ENCODE measurements at places on chromosomes 2 and 18.

GRCh38 chr2:235066490-235066889, 114.7 kb downstream of the SH3BP4 start:
- DNase-seq = no peak

GRCh38 chr2:30956995-30957394, 149.7 kb upstream of the CAPN13 start:
- DNase-seq = no peak

DNA sequence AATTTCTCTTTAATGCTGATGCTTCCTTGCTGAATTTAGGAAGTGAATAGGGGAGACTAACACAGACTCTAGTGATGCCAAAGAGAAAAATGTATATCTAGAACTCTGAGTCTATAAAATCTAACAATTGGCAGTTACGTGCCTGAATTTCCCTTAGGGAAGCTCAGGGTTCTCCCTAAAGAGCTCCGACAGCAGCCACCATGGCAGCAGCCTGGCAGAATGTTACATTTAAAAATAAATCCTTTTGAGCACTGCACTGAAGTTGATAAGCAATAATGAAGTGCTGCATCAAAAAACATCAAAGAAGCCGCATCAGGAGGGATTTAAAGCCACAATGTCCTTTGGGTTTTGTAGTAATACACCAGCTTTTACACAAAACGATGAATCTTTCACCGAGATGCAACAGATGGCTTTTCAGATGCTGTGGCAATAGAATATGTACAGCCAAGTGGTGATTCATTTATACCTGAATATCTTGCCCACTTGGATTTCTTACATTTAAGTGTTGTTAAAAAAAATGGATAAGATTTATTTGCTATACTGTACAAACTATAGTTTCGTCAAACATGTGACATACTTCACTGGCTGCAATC, 291.2 kb upstream of the SESTD1 start:
- DNase-seq = no peak

DNA sequence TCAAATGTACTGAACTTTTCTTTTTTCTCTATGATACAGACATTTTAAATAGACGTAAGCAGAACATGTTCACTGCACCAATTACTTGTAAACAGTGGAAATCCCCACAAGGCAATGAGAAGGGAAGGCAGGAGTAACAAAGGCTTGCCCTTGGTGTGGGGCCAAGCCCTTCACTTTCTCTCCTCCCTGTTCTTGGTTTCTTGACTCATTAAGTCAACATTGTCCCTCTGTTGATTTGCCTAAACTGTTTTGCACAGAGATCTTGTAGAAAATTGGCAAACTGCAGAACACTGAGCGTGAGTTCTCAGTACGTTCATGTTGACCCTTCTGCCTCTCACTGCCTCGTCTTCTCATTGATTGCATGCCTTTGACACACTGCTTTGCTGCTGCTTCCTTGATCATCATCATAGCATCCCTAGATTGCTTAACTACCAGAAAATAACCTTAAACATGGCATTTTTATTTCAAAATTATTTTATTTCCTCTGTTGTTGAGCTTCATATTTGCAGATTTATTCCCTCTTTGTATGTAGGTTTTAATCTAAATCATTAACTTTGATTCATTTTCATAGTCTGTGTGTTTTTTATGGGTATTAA, 257.7 kb downstream of the PTGR3 start:
- peak; percentile 24 for DNase-seq

DNA sequence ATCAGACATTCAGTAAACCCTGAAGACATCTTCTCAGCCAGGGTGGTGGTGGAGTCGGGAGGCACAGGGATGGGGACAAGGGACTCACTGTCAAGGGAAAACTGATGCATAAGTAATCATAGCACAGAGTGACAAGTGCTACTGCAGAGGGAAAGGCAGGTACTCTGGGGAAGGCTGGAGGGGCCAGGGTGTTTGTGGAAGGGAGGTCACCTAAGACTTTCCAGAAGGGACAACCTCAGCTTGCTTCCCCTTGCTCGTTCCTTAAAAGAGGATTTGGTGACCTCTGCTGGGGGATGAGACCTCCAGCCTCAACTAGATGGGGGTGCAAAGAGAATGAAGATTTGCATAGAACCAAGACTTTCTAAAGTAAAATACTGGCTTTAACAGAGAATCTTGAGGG, 99.5 kb downstream of the SLC4A3 start:
- DNase-seq = no peak

- DNase-seq = no peak
Measured at GRCh38 chr2:40428439-40428838, 23.5 kb downstream of the SLC8A1 start.

DNA sequence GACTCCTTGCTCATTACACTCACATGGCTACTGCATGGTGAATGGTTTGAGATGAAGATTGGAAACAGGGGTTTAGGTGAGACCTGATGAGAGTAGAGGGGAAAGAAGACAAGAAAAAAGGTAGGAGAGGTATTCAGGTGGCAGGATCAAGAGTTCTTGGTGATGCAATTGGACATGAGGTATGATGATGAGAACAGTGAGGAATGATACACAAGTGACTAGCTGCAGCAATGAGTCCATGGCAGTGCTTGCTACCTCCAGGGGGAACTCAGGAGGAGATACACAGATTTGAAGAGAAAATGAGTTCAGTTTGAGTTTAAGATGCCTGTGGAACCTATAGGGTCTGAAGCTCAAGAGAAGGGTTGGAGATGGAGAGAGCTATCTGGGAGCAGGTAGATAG, 62.1 kb upstream of the NFE2L2 start:
- no peak for DNase-seq

All from HS-27A (cell line).